Stimulated activated effector memory CD8-positive, alpha-beta T cell treated with anti-CD3 and anti-CD28 coated beads, Interleukin-12 subunit alpha, Interleukin-12 subunit beta, amount 100 ng/mL, for 72 hours (primary cell): ENCODE measurements at places on chromosomes 4 and X.

DNA sequence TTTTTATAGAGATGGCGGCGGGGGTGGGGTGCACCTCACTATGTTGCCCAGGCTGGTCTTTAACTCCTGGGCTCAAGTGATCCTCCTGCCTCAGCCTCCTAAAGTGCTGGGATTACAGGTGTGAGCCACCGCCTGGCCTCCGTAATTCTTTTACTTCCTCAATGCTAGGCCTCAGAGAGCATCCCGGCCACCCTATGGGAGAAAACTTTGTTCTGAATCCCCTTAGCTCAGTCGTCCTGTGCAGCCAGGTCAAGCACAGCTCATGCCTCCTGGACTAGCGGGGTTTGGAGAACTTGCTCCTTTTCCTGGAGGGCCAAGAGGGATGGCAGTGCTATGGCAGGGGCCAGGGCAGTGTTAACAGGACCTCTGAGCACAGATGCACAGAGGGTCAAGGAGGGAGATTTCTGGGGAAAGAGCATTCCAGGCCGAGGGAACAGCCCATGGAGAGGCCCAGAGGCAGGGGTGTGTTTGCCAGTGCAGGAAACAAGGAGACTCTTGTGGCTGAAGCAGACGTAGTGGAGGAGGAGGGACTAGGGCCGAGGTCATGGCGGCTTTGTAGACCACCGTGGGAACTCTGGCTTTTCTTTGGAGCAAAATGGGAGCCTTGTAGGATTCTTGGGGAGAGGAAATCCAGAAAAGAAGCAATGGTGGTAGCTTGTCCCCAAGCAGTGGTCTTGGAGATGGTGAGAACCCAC, 9.8 kb upstream of the TNIP2 start:
- DNase-seq = no peak

- no peak for DNase-seq
Measured at GRCh38 chr4:130432289-130432688, 1336.3 kb downstream of the C4orf33 start.

DNA sequence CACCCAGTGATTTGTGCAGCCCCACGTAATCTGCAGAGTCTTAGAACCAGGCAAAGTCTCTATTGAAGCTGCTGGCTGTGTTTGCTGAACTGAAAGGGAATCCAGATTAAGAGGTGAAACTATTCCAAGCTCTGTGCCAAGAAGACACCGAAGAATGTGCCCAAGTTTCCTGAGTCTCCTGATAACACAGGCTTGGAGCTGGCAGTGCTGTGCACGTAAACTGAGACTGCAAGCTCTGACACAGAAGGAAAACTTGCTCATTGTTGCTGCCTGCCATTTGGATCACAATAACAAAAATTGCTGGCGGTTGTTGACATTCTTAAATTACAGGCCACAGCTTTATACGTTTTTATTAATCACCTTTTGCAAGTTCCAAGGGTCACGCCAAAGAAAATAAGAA, 60.2 kb upstream of the VCX3B start:
- DNase-seq = no peak

DNA sequence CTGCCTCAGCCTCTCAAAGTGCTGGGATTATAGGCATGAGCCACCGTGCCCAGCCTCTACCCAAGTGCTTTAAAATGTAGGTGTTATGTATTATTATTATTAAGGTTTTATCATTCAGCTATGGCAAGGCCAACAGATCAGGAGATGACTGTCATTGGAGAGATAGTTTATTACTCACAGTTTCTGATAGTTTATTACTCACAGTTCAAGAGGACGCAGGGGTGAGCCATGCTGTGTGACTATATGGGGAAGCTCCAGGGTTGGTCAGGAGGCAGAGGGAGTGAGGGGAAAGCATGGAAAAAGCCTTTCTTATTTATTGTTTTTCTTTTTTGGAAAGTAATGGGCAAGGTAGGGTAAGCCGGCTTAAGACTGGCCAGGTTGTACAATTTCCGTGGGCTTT, 25.4 kb upstream of the ARSD start:
- no peak for DNase-seq

DNA sequence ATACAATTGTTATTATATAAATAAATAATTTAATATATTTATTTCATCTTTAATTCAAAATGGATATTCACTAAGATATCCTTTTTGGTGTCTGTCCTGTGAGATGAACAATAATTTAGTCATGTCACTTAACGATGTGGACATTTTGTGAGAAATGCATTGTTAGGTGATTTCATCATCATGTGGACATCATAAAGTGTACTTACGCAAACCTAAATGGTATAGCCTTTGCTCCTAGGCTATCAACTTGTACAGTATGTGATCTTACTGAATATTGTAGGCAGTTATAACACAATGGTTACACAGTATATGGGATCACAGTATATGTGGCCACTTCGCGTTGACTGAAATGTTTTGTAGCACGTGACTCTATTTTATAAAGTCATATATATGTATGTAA, 20.2 kb upstream of the CHRNA9 start:
- DNase-seq = no peak

DNA sequence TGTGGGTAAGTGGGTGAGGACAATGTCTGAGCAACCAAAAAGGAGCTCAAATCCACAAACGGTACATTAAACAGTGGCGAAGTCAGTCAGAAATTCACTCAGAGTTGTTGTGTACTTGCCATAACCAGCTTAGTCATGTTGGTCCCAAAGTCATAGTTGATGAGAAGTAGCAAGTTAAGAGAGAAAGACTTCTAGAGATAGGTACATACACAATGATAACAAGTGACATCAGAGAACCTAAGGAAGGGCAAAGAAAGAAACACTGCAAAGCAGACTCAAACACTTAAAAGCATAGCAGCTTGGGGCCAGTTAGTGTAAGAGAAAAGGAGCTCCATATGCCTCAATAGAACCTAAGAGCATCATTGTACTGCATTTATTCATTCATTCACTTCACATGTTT, 30.2 kb downstream of the DYNLT3 start:
- no peak for DNase-seq

GRCh38 chr4:102541697-102542096, 40.5 kb downstream of the NFKB1 start:
- DNase-seq = no peak

DNA sequence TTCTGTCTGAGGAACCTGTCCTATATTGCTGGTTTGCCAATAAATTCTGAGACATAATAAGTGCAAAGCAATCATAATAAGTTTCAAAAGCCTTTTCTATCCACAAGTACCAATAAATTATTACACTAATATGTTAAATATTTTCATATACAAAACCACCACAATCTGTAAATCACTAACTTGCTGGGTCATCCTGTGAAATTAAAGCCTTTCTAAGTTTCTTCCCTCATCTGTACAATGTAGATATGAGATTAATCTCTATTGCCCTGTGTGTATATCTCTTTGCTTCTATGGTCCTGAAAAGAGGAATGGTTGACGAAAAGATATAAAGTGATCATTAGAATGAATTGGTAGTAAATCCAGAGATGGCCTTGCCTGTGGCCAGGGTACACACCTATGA, 231.6 kb downstream of the NR3C2 start:
- DNase-seq = no peak

DNA sequence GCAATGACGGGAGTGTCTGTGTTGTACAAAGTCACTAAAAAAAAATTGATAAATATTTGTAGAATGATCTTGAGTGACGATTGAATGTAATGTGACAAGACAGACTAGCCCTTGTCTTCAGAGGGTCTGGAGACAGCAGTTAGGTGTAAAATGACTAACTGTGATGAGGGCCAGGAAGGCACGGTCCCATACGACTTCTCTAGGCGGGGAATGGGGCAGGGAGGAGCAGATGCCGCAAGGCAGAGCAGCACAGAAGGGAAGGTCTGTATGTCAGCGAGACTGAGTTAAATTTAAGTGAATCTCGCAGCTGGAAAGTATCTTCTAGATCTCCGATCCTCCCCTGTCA, 405 bp downstream of the CENPE start:
- no peak for DNase-seq

DNA sequence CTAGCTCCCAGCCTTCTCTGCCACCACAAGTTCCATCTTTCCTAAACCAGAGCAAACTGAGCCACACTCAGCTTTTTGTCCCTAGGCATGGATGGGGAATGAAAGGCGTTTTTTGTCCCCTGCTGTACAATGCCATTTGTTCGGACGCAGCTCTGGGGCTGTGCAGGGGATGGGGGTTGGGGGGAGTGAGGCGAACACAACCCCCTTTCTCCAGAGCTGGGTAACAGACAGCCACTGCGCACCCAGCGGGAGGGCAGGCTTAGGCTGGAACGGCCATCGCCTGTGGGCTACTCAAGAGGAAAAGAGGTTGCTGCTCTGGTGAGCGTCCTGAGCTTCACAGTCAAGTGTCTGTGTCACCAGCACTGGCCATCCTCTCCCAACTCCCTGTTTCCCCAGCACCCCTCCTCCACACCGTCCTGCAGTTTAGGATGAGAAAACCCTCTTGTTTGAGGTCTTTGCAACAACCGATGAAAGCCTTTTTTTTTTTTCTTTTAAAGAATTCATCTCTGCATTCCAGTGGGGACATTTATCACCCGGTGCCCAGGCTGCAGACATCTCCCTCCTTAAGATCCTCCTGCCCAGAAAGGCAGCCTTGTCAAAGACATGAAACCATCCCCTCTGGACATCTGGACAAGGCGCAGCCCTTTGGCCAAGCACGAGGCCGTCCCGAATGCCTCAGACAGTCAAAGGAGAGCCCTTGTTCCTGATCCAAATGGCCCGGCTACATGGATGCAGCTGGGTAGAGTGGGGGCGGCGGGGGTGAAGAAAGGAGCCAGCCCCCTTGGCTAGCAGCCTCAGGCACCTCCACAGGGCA, 419.6 kb downstream of the BCOR start:
- DNase-seq = no peak

- no peak for DNase-seq
Measured at GRCh38 chr4:141349236-141349635, 128.5 kb downstream of the ZNF330 start.

DNA sequence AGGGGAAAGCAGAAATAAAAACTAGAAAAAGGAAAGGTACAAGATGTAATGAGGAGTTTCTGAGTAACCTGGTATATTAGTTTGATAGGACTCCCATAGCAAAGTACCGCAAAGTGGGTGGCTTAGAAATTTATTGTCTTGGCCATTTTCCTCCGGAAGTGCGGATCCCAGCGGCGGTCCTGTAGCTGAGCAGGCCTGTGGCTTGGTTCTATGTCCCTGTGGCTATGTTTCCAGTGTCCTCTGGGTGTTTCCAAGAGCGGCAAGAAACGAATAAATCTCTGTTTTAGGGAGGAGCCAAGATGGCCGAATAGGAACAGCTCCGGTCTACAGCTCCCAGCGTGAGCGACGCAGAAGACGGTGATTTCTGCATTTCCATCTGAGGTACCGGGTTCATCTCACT, 44.0 kb upstream of the LDB2 start:
- no peak for DNase-seq

- DNase-seq = no peak
Measured at GRCh38 chrX:123481913-123482851, 250.7 kb downstream of the THOC2 start.

GRCh38 chr4:116847616-116848015, 237.8 kb downstream of the TRAM1L1 start:
- no peak for DNase-seq
